ENCODE measurements at places on chromosomes 2 and 18. TPM values are rescaled to one million over a fixed set of nuclear protein-coding genes. Genes with fewer than 3 reads are reported as not detected.

GRCh38 chr2:207939342-207940108 is 85.8 kb downstream of the PLEKHM3 start:
- H3K4me3 ChIP-seq: no peak overlapping the region
- H3K36me3 ChIP-seq: no peaks in the 10 kb centered on the region
- DNase-seq: no peak
- H3K4me1 ChIP-seq: no peaks in the 10 kb centered on the region
- H3K27ac ChIP-seq: no peak overlapping the region

The NOL4 gene
- total RNA-seq: not detected

DNA sequence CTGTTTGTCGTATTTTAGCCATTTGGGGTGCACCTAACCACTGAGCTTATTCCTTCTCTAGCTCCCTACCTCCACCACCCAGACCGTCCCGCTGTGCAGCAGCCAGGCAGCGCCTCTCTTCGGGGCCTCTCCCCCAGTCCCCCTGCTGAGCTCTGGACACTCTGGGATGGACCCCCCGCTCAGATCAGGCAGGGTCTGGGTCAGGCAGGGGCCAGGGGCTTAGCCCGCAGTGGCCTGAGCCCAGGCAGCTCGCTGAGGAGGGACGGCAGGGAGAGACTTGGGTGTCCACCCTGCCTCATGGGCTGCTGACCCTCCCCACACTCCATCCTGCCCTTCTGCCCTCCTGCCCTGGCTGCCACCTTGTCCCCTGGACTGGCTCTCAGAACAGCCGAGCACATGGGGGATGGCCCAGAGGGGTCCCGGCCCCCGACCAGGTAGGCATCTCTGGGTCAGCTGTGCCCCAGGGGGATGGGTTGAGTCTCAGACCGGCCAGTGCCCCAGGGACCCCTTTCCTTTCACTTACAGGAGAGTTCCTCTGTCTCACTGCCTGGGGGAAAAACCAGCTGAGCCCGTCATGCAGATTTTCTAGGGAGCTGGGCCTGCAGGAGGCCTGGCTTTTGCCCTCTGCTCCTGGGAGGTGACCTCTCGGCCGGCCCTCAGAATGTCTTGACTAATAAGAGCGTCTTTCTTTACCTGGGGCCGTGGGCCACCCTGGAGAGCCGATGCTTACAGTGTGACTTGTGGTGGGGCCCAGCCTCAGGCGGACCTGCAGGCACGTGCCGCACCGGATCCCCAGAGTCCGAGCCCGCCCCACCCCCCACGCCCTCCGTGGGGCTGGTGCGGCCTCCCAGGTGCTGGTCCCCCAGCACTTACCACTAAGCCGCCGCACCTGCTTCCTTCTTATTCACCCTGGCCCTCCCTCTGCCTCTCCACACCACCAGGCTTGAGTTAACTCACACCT is 22.8 kb upstream of the PXDN start:
- H3K36me3 ChIP-seq: no peaks in the 10 kb centered on the region
- DNase-seq: no peak
- no peaks in the 10 kb centered on the region for H3K27me3 ChIP-seq
- H3K4me3 ChIP-seq: no peak overlapping the region
- H3K27ac ChIP-seq: no peak overlapping the region
- no peaks in the 10 kb centered on the region for H3K4me1 ChIP-seq

- H3K36me3 ChIP-seq: no peaks in the 10 kb centered on the region
- H3K4me3 ChIP-seq: no peak overlapping the region
- no peak overlapping the region for H3K27ac ChIP-seq
- H3K4me1 ChIP-seq: no peaks in the 10 kb centered on the region
- no peaks in the 10 kb centered on the region for H3K27me3 ChIP-seq
Observed at GRCh38 chr2:103232865-103233264, 471.0 kb downstream of the TMEM182 start.

The AKAIN1 gene
- not detected for total RNA-seq

The SOWAHC gene
- 0.94 TPM for total RNA-seq

DNA sequence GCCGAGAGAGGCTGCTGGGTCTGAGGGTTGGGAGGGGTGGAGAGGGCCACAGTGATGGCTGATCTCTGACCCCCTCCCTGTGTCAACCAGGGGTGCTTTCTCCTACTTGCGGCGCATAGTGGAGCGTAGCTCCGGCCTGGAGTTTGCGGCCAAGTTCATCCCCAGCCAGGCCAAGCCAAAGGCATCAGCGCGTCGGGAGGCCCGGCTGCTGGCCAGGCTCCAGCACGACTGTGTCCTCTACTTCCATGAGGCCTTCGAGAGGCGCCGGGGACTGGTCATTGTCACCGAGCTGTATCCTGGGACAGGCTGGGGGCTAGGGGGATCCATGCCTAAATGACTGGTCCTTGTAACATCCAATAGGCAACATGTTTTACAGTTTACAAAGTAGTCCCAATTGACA is 20.9 kb upstream of the GMPPA start:
- no peak overlapping the region for H3K4me3 ChIP-seq
- H3K27ac ChIP-seq: no peak overlapping the region
- H3K4me1 ChIP-seq: no peaks in the 10 kb centered on the region
- DNase-seq: no peak
- no peaks in the 10 kb centered on the region for H3K27me3 ChIP-seq

GRCh38 chr2:238875471-238876231 is 27.8 kb downstream of the TWIST2 start:
- H3K27ac ChIP-seq: no peak overlapping the region
- H3K27me3 ChIP-seq: no peaks in the 10 kb centered on the region
- DNase-seq: no peak
- H3K36me3 ChIP-seq: no peaks in the 10 kb centered on the region
- no peak overlapping the region for H3K4me3 ChIP-seq

DNA sequence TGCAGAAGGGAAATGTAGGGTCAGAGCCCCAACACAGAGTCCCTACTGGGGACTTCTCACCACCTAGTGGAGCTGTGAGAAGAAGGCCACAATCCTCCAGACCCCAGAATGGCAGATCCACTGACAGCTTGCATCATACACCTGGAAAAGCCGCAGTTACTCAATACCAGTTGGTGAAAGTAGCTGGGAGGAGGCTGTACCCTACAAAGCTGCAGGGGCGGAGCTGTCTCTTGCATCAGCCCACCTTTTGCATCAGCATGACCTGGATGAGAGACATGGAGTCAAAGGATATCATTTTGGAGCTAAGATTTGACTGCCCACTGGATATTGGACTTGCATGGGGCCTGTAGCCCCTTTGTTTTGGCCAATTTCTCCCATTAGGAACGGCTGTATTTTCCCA is 237.3 kb downstream of the CALCRL start:
- DNase-seq: no peak
- H3K27ac ChIP-seq: no peak overlapping the region
- no peaks in the 10 kb centered on the region for H3K4me1 ChIP-seq
- H3K36me3 ChIP-seq: no peaks in the 10 kb centered on the region
- H3K27me3 ChIP-seq: no peaks in the 10 kb centered on the region

DNA sequence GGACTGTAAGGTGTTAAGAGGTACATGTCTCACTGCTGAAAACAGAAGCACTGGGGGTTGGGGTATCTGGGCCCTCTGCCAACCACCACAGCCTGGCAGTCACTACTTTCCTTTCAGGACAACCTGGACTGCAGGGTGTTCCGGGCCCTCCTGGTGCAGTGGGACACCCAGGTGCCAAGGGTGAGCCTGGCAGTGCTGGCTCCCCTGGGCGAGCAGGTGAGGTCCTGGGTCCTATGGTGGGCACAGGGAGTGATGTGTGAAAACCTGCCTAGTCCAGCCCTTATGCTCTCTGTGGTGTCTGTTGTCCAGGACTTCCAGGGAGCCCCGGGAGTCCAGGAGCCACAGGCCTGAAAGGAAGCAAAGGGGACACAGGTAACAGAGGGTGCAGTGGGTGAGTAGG is 40.0 kb downstream of the MARCO start:
- H3K4me3 ChIP-seq: no peak overlapping the region
- H3K27ac ChIP-seq: no peak overlapping the region
- DNase-seq: no peak
- H3K36me3 ChIP-seq: no peaks in the 10 kb centered on the region
- H3K27me3 ChIP-seq: no peaks in the 10 kb centered on the region

The SMYD1 gene
- not detected for total RNA-seq

The C1D gene
- 15.7 TPM for total RNA-seq

The RESP18 gene
- not detected for total RNA-seq

DNA sequence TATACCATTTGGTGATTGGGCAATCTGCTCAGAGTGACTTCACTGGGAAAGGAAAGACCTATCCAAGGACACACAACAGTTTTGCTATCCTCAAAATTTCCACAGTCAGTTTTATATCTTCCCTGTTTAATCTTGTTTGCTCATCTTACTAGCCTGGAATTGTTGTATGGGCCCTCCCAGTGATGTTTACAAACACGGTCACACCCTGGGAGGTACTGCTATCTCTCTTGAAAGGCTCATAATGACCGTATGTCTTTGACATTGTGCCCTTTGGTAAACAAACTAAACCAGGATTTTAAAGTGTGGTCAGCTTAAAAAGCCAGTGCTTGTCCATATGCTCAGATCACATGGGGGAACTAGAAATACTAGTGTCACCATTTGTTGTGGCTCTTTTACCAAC is 277.0 kb downstream of the CDH2 start:
- H3K27me3 ChIP-seq: no peaks in the 10 kb centered on the region
- DNase-seq: no peak
- H3K4me1 ChIP-seq: no peaks in the 10 kb centered on the region
- no peaks in the 10 kb centered on the region for H3K36me3 ChIP-seq

- H3K27ac ChIP-seq: no peak overlapping the region
- H3K27me3 ChIP-seq: no peaks in the 10 kb centered on the region
- no peak overlapping the region for H3K4me3 ChIP-seq
- DNase-seq: no peak
- no peaks in the 10 kb centered on the region for H3K36me3 ChIP-seq
Observed at GRCh38 chr2:108266218-108266617, 22.5 kb upstream of the SULT1C2 start.

- DNase-seq: no peak
- no peaks in the 10 kb centered on the region for H3K4me1 ChIP-seq
- H3K36me3 ChIP-seq: no peaks in the 10 kb centered on the region
- H3K27ac ChIP-seq: no peak overlapping the region
- no peak overlapping the region for H3K4me3 ChIP-seq
- no peaks in the 10 kb centered on the region for H3K27me3 ChIP-seq
Observed at GRCh38 chr2:133675-134593, 87.6 kb upstream of the FAM110C start.

- H3K4me1 ChIP-seq: no peaks in the 10 kb centered on the region
- no peak overlapping the region for H3K4me3 ChIP-seq
- H3K27me3 ChIP-seq: no peaks in the 10 kb centered on the region
- no peaks in the 10 kb centered on the region for H3K36me3 ChIP-seq
- H3K27ac ChIP-seq: no peak overlapping the region
Observed at GRCh38 chr2:158723921-158724802, 71.0 kb upstream of the DAPL1 start.

The AP1S3 gene
- total RNA-seq: 8.2 TPM

The IL1RL1 gene
- total RNA-seq: 4.9 TPM

GRCh38 chr18:21672521-21673267 is 31.9 kb downstream of the ABHD3 start:
- no peaks in the 10 kb centered on the region for H3K4me1 ChIP-seq
- H3K36me3 ChIP-seq: no peaks in the 10 kb centered on the region
- no peaks in the 10 kb centered on the region for H3K27me3 ChIP-seq
- no peak overlapping the region for H3K4me3 ChIP-seq
- no peak overlapping the region for H3K27ac ChIP-seq

- no peak for DNase-seq
- no peak overlapping the region for H3K4me3 ChIP-seq
- no peak overlapping the region for H3K27ac ChIP-seq
- no peaks in the 10 kb centered on the region for H3K27me3 ChIP-seq
- no peaks in the 10 kb centered on the region for H3K4me1 ChIP-seq
Observed at GRCh38 chr2:79368116-79368630, 144.7 kb upstream of the CTNNA2 start.

The KCNK3 gene
- total RNA-seq: not detected

GRCh38 chr2:54915101-54915500 is 135.2 kb downstream of the RTN4 start:
- no peak for DNase-seq
- no peaks in the 10 kb centered on the region for H3K27me3 ChIP-seq
- H3K36me3 ChIP-seq: no peaks in the 10 kb centered on the region

DNA sequence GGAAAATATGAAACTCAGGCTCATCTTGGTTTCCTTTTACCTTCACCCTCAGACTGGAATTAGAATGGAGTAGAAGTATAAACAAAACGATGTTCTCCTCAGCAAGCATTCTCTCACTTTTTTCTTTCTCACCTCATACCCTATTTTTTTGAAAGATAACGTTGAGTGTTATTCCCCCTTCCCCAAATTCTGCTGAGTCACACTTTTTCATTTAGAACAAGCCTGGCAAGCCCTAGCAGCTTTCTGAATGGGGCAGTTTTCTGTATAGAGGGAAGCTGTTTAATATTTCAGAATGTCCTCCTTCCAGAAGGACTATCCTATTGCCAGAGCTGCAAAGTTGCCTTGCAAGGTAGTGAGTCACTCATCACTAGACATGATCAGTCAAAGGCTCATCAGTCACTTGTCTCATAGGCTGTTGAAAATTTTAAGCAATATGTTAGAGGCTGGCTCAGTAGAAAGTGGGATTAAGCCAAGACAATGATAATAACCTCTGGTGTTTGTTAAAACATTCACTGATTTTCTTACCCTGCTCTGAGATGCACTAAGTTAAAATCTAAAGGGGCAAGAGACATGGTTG is 416.1 kb downstream of the RNF144A start:
- H3K27me3 ChIP-seq: no peaks in the 10 kb centered on the region
- H3K4me3 ChIP-seq: no peak overlapping the region

All from naive thymus-derived CD4-positive, alpha-beta T cell (primary cell).